Stimulated activated CD8-positive, alpha-beta memory T cell treated with anti-CD3 and anti-CD28 coated beads, Interleukin-4, amount 100 ng/mL, for 4 hours (primary cell): ENCODE measurements at places on chromosomes 2 and 18.

DNA sequence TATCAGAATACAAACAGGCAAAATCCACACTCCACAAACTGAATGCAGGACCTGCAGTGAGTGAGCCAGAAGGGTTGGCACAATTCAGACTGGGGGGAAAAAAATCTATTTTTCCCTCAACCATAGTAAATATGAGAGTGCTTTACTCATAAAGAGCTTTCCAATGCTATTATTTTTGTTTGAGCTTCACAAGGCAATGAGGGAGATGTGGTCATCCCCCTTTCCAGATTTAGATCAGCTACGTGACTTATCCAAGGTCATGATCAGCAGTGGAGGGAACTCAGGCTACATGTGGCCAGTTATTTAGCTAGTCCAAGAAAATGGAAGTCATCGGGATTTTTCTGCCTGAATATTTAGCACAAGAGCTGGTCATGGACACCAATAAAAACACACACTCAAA, 120.4 kb upstream of the KLF7 start:
- DNase-seq: no peak

DNA sequence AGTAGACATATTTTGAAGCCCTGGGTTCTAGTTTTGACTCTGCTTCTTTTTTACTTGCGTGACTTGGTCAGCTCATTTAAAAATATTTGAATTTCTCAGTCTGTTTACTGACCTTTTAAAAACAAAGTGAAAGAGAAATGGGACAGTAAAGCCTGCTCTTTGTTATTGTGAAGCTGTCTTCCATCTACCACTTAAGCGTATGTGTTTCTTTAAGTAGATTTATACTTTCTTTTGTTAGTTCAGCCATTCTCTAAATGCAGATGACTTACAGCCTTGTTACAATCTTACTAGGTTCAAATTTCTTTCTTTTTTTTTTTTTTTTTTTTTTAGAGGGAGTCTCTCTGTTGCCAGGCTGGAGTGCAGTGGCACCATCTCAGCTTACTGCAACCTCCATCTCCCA, 79.5 kb downstream of the UBR3 start:
- no peak for DNase-seq

DNA sequence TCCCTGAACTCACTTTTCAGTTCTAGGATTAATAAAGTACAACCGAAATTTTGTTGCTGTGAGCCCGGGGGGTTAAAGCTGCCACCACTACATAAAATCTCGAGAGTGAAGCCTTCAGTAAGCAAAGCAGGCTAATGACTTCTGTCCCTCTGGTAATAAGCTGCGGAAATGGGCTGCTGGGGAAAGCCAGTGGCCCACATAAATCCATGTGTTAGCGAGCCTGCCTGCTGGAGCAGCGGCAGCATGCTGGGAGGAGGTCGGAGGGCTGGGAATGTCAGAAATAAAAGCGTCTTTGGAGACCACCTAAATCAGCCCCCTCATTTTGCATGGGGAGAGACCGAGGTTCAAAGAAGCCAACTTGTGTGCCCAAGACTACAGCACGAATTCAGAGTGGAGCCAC, 371.7 kb downstream of the TNS1 start:
- DNase-seq: no peak

DNA sequence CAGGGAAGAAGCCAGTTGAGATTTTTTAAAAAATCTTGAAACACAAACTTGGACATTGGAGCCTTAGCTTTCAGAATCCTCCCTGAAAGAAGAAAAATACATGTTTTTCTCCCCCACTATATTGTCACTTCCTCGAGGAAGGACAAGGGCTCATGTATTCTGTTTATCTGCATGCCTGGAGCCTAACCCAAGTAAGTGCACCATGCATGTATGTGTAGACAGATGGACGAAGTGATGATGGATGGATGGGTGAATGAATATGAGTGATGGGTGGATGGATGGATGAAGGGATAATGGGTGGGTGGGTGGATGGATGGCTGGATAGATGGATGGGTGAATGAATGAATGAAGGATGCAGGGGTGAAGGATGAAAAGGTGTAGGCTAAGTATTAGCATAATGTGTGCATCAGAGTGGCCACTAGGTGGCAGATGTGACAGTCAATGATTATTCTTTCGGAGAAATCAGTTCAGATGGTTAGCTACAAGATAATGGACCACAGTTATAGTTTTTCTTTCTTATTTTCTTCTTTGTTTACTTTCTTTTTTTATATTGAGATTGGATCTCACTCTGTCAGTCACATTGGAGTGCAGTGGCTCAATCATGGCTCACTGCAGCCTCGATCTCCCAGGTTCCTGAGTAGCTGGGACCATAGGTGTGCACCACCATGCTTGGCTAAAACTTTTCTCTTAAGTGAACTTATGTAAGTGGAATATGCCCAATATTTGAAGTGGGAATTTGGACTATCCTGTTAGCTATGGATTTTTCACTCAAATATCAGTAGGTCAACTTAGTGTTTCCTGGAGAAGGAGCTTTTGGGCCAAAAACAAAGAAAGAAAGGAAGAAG, 18.5 kb upstream of the CCDC93 start:
- no peak for DNase-seq

- DNase-seq: no peak
These were observed 5.1 kb upstream of the MARCO start for GRCh38 chr2:118936936-118937335.

GRCh38 chr18:69648486-69648885, 247.8 kb downstream of the DOK6 start:
- DNase-seq: no peak

GRCh38 chr18:22558945-22559385, 141.2 kb upstream of the CTAGE1 start:
- no peak for DNase-seq

DNA sequence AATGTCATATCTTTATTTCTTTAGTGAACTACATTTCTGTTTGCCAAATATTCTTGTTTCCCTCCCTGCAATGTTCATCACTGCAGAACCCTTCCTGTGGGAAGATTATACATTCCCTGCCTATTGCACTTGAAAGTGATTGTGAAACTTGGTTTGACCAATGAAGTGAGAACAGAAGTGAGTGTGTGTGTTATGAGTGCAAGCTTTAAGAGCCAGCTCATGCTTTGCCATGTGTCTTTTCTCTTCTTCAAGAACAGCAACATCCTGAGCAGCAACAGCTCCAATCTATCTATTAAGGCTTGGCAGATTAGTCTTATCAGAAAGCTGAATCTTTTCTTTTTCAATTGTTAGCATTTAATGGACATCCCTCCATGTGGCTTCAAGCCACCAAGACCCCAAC, 42.0 kb upstream of the UBE2E3 start:
- no peak for DNase-seq

DNA sequence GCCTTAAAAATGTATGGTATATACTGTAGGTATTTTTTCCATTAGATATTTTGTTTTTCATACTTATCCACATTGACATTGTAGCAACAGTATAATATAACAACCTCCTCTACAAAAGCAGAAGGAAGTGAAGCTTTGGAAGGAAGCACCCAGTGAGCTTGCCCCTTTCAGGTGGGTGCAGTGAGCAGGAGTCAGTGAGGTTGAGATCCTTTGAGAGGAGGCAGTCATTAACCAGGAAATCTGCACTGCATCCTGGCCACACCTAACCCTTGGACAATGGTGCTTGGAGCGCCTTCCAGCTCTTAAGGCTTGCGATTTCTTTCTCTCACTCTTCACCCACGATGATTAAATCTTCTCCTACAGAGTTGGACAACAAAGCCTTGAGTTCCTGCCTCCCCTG, 13.9 kb downstream of the IL37 start:
- DNase-seq: no peak

DNA sequence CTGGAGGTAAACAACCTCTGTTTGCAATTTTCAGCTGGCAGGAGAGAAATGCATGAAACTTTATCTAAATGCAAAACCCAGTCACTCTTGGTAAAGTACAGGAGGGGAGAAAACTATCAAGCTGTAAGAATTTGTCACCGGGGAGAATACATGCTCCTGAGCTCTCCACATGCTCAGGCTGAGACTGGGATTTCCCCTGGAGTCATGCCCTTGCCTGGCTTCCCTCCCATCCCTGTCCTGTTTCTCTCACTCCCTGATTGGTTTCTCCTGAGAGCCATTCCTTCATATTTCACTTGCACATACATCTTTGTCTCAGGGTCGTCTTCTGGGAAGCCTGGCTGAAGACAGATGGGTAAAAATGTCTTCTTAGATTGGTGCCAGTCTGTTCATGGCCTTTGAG, 52.9 kb upstream of the SPATS2L start:
- no peak for DNase-seq

DNA sequence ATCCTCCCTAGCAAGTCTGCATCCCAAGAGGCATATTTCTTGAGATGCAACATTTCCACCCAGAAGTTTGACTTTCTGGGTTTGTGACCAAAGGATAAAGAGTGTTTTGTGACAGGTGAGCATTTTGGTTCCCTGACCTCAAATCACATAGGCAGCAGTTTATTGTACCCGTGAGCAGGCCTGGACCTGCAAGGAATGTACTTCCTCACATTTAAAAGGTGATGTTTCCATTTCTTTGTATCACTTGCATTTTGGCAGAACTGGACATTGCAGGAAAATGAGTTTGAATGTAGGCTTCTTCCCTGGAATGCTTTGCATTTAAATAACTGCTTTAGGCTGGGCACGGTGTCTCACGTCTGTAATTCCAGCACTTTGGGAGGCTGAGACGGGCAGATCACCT, 160.7 kb downstream of the ALPK2 start:
- DNase-seq: no peak

GRCh38 chr2:195613922-195614321, 43.1 kb upstream of the SLC39A10 start:
- no peak for DNase-seq

DNA sequence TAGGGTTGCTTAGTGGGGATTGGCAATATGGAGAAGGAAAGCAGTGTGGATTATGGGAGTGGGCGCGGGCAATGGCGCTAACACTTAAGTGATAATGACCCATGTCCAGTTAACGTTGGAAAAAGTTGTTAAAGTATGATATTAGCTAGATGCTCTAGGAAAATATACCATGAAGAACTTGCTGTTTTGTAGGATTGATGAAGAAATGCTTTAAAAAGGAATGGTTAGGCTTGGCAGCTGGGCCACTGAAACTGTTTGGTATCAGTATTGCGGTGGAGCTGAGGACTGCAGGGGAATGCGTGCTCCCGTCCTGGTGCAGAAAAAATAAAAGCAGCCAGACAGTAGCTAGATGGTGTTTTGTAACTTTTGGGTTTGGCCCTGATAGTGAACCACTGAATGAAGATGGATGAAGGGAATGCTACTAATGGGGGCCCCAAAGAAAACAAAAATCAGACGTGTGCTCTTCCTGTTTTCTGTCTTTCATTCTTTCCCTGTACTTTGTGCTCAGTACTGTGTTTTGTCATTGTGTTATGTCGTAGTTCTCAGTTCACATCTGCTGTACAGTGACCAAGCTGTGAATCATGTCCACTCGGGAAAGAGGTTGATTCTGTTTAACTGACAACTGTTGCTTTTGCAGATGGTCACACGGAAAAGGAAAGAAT, 999 bp downstream of the INSIG2 start:
- no peak for DNase-seq

- DNase-seq: no peak
These were observed 31.4 kb upstream of the ZNG1B start for GRCh38 chr2:113406114-113406513.
